ENCODE measurements at places on chromosomes 7 and 10.

DNA sequence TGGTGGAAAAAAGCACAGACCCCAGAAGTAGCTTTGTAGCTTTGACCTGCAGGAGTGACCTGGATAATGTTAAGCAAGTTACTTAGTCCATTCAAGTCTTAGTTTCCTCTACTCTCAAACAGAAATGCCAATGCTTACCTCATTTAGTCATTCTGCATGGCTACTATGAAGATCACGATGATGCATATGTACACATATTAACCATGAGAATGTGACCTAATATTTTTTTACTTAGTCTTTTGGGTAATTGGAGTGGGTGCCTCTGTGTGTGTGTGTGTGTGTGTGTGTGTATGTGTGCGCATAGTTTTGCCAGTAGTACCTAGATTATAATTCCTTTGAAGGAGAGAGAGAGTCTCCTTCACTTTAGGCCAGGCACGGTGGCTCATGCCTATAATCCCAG lies 95.8 kb downstream of the NRP1 start:
- DNase-seq: no peak

DNA sequence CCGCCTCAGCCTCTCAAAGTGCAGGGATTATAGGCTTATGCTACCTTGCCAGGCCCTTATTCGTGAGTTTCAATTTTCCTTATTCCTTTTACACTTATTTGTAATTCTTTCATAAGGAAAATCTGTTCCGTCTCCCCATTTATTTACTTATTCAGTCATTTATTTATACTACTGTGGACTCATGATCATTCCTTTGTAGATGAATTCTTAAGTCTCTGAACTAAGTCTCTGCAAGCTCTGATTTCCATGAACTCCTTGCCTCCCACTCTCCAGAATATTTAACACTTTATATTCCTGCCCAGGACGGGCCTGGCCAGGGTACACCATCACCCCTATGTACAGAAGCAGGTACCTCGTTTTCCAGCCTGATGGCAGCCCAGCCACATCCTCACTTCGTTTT lies 39.4 kb downstream of the PFKFB3 start:
- no peak for DNase-seq

DNA sequence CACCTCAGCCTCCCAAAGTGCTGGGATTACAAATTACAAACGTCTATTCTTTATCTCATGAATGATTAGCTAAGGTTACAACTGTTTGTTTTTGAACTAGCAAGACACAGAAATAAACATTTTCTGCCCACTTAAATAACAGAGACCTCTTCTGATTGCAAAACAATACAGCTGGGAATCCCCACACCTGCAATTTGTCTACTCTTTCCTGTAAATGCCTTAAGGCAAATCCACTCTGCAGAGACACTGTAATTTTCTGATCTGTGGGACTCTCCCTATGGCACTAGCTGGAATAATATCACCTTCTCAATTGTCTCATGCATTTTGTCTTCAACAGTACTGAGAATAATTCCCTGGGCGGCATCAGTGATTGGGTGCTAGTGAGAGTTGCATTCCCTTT lies 149.3 kb upstream of the FAM3C start:
- DNase-seq: no peak

DNA sequence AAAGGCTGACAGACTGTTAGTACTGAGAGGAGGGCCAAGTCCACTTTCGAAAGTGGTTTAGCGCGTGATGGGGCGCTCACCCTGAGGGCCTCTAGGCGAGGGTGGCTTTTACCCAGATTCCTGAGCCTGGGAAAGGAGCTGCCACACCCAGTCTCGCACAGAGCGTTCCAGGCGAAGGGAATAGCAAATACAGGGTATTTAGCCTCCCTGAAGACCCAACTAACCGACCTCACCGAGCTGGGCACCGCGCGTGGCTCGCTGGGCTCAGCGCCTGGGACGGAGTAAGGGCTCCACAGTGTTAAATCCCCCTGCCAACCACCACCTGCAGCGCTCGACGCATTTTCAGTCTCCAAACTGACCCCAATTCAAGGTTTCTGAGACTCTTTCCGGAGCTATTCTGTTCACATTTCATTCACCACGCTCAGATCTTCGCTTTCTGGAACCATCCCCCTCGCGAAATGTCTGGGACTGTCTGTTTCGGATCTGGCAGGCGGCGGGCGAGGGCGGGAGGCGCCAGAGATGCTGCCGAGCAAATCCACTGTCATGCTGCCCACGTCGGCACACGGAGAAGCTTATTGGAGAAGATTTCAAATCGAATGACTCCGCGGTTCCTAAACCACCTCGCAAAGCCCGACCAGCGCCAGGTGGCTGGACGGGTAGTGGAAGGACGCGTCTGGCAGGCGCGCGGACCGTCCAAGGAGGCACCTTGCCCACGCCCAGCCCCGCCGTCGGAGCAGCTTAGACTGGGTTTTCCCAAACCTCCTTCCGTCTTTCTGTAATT lies 1.4 kb upstream of the OSBPL3 start:
- DNase-seq: peak; percentile 61

DNA sequence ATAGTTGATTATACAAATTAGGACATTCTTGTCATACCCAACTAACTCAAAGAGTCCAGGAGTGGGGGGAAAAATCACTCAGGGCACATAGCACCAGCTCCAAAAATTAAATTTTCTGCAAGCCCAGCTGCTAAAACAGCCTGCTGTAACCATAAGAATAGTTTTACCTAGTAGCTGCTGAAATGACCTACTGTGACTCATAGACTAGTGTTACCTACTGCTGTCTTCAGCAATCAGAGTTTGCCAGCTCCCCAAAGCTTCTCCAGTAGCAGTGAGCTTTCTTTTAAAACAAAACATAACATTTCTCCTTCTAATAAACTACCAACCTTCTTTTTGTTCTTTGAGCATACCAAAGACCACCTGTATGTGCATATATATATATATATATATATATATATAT lies 4.2 kb upstream of the ARHGAP12 start:
- no peak for DNase-seq

- DNase-seq: no peak
Measured at GRCh38 chr10:33596422-33596821, 262.0 kb upstream of the NRP1 start.

DNA sequence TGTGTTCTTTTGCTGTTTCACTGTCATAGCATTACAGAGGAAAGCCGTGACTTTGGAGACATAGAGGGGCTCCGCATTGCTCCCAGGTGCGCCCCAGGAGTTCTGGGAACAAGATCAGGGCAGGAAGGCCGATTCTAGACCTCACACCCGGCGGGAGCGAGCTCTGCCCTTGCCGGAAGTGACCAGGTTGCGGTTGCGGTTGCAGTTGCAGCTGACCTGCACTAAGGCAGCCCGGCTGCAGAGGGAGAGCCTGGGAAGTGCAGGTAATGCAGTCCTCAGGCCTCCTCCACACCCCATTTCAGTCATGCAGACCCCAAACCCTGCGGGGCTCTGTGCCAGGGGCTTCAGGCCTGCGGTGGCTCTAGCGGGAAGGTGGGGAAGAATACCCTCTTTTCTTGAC lies 130.0 kb upstream of the LANCL2 start:
- DNase-seq: no peak

GRCh38 chr7:149855361-149856305 lies 17.5 kb downstream of the ZNF862 start:
- no peak for DNase-seq

GRCh38 chr10:15365692-15366091 lies 5.4 kb downstream of the FAM171A1 start:
- no peak for DNase-seq

DNA sequence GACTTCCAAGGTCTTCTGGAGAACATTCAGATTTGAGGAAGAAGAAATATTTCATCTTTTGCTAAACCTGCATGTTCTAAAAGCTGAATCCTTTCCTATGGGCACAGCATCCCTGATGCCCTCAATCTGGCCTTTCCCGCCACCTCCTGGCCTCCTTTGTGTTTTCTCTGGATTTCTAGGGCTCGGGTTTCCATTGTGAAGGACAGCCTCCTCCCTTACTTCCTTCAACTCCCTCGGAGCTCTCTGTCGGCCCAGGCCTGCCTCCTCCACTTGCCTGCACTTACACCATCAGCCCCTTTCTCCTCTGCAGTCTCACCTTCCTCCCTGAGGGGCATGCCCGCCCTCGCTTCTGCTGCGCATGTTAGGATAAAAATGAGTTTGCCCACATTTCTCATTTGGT lies 75.4 kb downstream of the WIPF3 start:
- DNase-seq: no peak

- no peak for DNase-seq
Measured at GRCh38 chr10:51270936-51271530, 196.7 kb downstream of the PRKG1 start.

GRCh38 chr10:69340695-69341094 lies 62.4 kb downstream of the HK1 start:
- DNase-seq: no peak

DNA sequence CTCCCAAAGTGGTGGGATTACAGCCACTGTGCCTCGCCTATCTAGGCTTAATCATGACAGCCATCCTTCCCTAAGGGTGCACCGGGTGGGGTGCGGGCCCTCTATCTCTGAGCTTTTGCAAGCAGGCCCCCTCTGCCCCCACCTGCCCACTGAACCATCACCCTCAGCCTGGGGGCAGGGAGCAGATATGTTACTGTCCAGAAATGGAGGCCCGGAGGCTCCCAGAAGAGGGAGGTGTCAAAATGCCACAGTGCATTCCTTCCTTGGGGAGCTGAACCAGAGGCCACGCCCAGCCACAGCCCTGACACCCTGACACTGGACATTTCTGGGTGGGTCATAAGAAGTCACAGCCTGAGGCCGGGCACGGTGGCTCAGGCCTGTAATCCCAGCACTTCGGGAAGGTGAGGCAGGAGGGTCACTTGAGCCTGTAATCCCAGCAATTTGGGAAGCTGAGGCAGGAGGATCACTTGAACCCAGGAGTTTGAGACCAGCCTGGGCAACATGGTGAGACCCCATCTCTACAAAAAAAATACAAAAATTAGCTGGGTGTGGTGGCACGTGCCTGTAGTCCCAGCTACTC lies 129.8 kb upstream of the TNRC18 start:
- no peak for DNase-seq

- no peak for DNase-seq
Measured at GRCh38 chr7:25643286-25643685, 415.0 kb upstream of the NPVF start.

- no peak for DNase-seq
Measured at GRCh38 chr7:129841465-129841864, 111.3 kb downstream of the UBE2H start.

DNA sequence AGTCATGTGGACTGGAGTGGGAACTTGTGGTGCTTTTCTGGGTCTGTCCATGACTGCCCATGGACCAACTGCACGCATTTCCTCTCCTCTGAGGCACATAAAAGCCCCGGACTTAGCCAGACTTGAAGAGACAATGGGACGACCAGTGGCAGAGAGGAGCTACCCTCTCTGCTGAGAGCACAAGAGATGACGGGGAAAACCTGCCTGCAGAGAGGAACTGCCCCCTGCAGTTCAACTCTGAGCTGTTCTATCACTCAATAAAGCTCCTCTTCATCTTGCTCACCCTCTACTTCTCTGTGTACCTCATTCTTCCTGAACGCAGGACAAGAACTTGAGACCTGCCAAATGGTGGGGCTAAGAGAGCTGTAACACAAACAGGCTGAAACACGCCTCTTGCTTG lies 184.5 kb downstream of the ZNF438 start:
- DNase-seq: no peak

- peak; percentile 65 for DNase-seq
Measured at GRCh38 chr7:138460649-138461607, 869 bp downstream of the TRIM24 start.

- DNase-seq: no peak
Measured at GRCh38 chr7:66211429-66211828, 6.3 kb downstream of the TPST1 start.

GRCh38 chr10:71294091-71294561 lies 24.9 kb upstream of the SLC29A3 start:
- DNase-seq: no peak

DNA sequence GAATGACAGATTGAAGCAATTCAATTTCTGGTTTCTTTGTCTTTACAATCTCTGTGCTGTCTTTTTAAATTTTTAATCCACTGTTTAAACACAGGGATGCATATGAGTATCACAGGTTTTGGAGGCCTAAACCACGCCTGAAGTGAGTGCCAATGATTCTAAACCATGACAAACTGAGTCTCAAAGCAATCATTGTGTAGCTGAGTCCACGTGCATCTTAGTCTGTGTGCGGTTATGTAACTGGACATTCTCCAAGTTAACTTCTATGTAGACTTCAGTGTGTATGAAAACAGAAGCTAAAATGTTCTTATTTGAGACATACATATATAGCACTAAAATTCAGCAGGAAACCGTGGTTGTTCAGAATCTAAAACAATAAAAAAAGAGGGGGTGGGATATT lies 79.3 kb upstream of the ST8SIA6 start:
- DNase-seq: no peak

DNA sequence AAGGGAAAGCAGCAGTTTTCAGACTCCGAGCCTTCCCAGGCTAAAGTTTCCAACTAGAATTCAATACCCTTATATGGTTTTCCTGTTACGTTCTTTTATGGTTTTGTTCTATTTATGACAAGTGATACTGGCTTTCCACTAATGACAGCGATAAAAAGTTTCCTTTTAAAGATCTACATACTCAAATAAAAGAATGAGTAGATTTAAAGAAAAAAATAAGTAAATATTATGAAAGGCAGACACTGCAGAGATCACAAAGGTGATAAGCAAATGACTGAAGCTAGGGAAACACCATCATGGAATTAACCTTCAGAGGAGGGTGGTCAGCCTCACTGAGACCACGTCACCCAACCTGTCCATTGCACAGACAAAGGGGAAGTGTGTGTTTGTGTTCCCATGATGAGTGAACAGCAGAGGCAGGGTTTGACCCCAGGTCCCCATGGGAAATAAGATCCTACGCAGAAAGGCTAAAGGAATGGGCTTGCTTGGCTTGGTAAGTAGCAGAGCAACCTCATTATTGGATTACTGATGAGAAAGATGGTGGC lies 4.0 kb downstream of the VSIR start:
- no peak for DNase-seq

- no peak for DNase-seq
Measured at GRCh38 chr10:72502581-72502980, 123.3 kb downstream of the MICU1 start.

DNA sequence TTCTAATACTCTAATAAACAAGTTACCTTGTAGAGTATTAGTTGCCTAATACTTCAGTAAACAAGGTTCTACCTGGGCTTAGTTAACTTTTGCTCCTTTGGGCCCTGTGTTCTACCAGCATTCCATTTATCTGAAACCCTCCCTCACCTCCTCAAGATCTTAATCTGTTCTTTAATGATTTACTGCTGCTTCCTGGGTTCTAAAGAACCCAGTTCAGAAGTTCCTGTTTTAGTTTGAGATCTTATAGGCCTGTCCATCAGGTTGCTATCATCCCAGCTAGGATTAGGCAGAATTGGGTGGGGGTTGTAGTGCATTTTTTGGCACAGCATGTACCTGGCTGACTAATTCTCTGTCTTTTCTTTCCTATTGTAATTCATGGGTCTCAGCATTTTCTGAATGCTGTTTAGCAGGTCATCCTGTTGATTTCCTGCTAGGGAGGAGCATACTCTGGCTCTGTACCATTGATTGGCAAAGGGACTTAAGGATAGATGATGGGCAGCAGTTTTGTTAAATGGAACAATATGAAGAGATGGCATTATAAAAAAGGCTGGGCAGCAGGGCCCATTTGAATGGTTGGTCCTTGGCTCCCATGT lies 53.7 kb upstream of the TMEM248 start:
- no peak for DNase-seq

- DNase-seq: no peak
Measured at GRCh38 chr7:110733221-110733620, 357.7 kb upstream of the LRRN3 start.

All from activated naive CD4-positive, alpha-beta T cell treated with anti-CD3 and anti-CD28 coated beads, Interleukin-2, amount 50 U/mL, for 16 hours (primary cell).